Kidney (tissue), 22 donors: ENCODE measurements at places on chromosomes 7 and 10. TPM values are rescaled to one million over a fixed set of nuclear protein-coding genes. Genes with fewer than 3 reads are reported as not detected.
A peak's percentile ranks its signal among the peaks of the same experiment; 100 is the strongest.

ANKRD1 gene
- polyA plus RNA-seq = 0.58 TPM

DNA sequence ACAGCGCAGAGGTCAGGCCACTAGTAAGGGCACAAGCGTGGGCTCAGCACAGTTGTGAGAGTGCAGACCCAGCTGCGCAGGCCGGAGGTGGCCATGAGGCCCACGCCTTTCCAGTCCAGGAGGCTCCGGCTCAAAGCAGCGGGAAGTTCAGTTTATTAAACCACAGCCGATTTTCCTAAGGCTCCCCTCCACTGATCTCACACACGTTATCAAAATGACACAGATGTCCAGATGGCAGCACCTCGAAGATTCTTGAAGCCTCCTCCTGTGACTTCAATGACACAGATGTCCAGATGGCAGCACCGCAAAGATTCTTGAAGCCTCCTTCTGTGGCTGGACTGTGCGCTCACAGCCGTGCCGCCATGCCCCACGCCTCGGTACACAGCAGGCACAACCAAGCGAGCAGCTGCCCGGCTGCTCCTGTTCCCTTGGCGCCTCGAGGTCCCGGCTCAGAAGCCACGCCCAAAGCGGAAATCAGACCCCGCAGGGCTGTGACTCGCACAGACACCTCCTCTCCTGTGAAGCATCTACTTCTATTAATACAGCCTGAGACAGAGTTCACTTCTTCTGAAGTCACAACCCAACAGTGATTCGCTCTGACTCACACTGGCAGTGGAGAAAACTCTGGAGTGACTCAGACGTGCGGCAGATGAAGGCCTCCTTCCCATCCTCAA lies 122.7 kb downstream of the MAD1L1 start:
- no peak for DNase-seq

DNA sequence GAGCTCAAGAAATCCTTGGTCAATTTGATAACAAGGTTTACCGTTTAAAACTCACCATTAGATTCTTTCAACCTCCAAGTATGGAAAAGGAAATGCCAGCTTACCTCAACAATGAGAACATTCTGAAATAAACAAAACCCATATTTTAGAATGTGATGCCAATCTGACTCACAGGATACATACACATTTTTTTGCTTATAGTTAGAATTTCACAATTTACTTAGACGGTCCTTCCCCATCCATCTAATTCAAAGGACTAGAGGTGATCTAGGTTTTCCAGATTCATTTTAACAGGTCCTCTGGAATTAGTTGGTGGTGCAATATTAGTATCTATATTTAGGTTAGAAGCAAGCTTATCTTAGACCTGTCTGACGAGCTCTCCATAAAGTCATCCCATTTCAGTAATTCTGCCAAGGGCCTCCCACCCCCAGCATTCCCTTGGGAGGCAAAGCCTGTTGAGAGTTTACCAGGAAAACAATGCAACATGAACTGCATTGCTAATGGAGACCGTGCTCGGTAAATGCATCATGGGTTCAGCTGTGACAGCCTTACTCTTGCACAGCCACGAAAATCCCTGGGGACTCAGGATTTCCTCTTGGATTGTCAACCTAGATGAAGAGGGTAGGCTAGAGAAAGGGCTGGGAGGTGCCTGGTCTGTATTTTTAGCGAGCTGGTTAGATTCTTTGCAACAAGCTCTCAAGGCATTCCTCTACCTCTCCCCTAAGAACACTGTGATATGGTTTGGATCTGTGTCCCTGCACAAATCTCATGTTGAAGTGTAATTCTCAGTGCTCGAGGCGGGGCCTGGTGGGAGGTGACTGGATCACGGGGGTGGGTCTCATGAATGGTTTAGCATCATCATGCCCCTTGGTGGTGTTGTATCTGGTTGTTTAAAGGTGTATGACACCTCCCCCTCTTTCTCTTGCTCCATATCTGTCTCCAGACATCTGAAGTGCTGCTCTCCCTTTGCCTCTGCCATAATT lies 93.8 kb downstream of the PRTFDC1 start:
- DNase-seq = no peak

CFAP43 gene
- 3.1 TPM for polyA plus RNA-seq

GRCh38 chr7:141023295-141023694 lies 8.5 kb upstream of the MRPS33 start:
- no peak for DNase-seq

GRCh38 chr7:39633563-39634477 lies 10.4 kb downstream of the RALA start:
- DNase-seq = no peak

DNA sequence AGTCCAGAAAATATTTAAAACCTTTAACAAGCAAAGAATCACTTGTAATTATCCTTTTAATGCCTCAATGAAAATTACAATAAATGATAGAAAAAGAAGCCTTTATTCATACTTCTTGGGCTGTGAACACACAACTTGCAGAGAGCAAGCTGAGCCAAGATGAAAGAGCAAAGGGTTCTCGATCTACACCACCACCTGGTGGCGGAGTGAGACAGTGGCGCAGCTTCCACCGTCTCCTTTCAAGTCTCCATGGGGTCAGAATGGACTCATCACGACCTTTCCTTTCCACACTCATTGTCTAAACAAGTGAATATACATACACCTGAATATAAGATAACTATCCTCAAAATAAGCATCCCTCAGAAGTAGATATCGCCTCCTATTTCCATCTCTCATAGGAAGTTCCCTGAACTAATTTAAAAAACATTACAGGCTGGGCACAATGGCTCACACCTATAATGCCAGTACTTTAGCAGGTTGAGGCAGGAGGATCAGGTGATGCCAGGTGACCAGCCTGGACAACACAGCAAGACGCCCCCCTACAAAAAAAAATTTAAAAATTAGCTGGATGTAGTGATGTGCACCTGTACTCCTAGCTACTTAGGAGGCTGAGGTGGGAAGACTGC lies 40.7 kb downstream of the ATE1 start:
- peak; percentile 72 for DNase-seq
